ENCODE measurements at places on chromosomes 5 and 9. TPM values are rescaled to one million over a fixed set of nuclear protein-coding genes. Genes with fewer than 3 reads are reported as not detected.

- DNase-seq: no peak
Observed at GRCh38 chr5:170623576-170624181, 119.9 kb downstream of the KCNIP1 start.

DNA sequence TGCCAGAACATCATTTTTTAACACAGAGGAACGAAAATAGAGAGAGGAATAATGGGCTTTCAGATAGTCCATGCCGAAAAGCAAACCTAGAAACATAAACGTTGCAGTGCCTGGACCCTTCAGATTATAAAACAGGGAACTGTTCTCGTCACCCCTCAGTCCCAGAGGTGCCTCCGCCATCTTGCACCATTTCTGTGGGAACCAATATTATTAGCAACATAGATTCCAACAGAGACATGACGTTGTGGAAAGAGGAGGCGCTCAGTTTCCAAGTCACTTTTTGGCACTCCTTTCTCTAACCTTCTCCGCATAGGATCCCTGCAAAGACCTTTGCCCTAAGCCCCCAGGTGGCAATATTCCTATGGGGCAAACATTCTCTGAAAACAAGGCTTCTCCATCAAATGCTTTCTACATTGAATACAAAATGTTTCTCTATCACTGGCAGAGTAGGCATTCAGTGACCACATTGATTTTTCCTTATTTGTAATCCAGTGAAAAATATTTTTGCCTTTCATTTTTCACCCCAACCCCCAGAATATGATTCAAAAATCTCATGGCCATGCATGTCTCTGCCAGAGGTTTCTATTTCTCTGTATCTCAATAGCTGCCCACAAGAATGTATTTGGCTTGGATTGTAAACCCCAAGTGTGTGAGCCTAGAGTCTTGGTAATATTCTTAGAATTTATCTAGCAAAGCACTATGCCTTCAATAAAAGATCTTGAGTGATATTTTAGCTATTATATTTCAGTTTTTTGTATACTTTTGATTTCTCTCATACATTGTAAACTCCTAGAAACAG, 500.8 kb upstream of the WWC1 start:
- no peak for DNase-seq

DNA sequence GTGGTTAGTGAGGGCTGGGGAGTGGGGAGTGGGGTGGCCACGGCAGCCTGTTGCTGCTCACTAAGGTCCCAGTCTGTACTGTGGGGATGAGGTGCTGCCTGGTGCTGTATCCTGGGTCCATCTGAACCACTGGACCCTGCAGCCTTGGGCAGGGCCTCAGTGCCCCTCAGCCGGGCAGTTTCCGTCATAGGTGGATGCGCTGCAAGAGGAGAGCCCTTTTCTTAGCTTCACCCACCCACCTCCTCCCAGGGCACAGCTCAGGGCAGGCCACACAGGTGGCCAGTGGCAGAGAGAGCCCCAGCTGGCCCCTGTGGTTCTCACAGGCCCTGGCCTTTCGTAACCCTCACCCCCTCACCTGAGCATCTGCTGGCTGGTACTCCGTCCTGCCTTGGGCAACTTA, 46.2 kb downstream of the WNK2 start:
- no peak for DNase-seq

GRCh38 chr5:63655043-63655442, 307.2 kb downstream of the HTR1A start:
- DNase-seq: no peak

DNA sequence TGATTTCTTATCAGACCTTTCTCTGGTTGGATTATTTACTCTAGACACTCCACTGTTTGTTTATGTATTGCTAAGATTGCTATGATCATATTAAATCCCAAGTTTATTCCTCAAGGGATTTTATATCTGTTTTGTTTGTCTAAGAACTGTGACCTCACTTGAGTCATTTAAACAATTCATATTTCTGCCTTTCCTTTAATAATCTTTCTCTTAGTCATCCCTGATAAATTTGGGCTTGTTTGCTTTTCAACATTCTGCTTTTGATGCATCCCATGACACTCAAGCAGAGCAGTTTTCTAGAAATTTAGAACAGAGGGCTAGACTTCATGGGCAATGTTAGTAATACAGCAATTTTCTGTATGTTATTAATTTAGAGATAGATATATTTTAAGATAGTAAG, 231.6 kb upstream of the TNC start:
- no peak for DNase-seq

Gene FGF10
- 10.0 TPM for total RNA-seq
